ENCODE measurements at places on chromosomes 7 and 10.

DNA sequence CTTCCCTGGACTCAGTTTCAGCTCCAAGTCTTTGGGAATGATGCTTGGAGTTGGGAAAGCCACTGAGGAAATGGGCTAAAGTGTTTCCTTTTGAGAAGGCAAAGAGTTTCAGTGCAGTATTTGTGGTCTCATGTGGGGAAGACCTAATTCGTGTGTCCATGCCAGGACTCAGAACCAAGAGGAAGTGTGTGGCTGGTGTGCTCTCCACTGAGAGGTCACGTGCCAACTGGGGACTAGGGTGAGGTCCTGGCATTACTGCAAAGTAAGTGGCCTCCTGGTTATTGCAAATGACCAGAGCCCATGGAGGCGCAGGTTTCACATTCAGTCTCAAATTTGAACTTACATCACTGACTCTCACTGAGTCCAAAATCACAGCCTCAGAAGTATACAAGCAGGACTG is 48.6 kb upstream of the ITPRID1 start:
- DNase-seq = no peak

- DNase-seq = no peak
These were observed 1.5 kb downstream of the MAFK start for GRCh38 chr7:1531979-1532455.

DNA sequence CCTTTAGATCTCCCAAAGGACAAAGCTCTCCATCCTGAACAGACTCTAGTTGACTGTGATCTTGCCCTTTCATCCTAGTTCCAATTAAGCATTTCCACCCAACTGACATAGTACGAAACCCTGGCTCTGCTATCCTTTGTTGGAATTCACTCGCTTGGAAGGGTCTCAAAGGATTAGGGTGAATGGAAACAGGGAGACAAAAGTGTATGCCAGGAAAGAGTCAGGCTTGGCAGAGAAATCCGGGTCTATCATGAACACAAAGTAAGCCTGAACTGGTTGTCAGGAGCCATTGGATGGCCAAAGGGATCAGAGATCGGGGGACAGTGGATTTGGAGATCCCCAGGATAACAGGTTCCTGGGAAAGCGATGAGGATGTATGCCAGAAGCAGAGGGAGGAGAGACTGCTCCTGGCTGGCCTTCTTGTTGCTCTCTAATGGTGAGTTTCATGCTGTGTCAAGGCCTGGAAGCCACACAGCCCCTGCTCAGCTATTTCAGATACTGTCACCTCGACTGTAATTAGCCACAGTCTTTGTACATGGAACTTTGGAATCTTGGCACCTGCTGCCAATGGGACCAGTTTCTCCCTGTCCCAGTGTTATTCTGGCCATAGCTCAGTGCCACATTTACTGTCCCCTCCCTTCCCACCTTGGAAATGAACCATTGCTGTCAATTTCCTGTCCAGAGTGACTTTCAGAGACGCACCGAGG is 1168.7 kb upstream of the AUTS2 start:
- no peak for DNase-seq

GRCh38 chr7:108722561-108722960 is 152.9 kb downstream of the DNAJB9 start:
- DNase-seq = no peak

DNA sequence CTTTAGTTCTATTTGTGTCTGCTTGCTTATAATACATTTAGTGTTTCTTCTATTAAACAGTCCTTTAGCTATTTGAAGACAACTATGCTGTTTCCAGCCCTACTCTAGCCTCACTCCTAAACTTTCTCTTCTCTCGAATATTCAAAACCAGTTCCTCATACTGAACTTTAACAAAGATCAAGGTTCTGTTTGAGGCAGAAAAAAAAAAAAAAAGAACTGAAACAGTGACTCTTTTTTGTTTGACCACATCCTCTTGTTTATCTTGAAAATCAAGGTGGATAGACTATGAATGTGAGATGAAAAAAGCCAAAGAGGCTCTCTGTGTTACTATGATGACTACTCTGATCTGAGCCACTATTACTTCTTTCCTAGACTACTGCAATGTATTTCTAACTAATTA is 154.3 kb downstream of the ZNF365 start:
- DNase-seq = no peak

GRCh38 chr10:15227611-15228372 is 59.3 kb upstream of the NMT2 start:
- peak; percentile 62 for DNase-seq

DNA sequence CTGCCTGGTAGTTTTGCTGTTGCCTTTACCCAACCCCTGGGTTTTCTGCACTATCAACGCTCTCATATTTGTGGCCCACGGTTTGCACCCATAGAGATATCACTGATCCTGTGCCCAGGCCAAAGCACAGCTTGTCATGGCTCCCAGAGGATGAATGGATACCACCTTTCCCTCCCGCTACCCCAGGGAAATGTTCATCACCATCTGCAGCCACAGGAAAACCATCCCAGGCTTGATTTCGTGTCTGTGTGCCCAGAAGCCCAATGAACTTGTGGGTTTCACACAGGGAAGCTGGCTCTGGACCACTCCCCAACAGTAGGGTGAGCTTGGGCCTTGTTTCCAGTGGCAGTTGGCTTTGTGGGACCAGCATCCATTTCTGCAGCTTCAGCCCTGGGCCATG is 143.1 kb upstream of the GDF10 start:
- DNase-seq = no peak
